ENCODE measurements at places on chromosomes 1 and 21.

DNA sequence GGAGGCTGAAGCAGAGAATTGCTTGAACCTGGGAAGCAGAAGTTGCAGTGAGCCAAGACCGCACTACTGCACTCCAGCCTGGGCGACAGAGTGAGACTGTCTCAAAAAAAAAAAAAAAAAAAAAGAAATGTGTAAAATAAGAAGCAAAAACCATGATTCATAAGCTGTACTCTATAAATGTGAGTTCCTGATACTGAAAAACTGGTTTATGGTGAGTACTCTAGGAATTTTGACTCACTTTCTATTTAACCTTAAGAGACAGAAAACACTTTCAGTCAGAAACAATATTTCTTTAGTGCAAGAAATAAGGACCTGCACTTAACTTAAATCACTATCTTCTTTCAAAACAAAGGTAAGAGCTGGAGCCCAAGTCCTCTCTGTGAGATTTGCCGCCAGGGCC, 19.9 kb upstream of the POU2F1 start:
- DNase-seq, result no peak

DNA sequence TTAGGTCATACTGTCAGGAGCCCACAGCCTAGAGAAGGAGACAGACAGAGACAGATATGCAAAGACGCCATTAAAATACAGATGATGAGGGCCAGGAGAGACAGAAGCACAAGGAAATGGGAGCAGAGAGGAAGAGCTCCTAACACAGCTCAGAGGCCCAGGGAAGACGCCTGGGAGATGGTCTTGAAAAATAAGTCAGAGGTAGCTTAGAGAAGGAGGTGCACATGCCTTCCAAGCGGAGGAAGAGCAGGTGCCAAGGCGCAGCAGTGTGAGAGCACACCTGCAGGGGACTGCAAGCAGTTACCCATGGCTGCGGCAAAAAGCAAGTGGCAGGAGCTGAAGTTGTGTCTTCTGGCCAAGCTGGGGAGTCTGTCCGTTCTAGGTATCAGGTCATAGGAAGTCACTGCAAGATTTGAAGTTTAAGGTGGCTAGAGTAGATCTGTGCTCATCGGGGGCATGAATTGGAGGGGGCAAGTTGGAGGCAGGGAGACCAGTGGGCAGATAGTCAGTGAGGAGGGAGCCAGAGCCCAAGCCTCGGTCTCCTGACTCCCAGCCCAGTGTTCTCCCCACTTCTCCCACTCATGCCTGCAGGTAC, 1.3 kb upstream of the TRABD2B start:
- no peak for DNase-seq

- no peak for DNase-seq
These were observed 180.6 kb upstream of the EDN2 start for GRCh38 chr1:41664861-41665640.

GRCh38 chr1:211247921-211248320, 11.2 kb upstream of the RCOR3 start:
- DNase-seq, result no peak

DNA sequence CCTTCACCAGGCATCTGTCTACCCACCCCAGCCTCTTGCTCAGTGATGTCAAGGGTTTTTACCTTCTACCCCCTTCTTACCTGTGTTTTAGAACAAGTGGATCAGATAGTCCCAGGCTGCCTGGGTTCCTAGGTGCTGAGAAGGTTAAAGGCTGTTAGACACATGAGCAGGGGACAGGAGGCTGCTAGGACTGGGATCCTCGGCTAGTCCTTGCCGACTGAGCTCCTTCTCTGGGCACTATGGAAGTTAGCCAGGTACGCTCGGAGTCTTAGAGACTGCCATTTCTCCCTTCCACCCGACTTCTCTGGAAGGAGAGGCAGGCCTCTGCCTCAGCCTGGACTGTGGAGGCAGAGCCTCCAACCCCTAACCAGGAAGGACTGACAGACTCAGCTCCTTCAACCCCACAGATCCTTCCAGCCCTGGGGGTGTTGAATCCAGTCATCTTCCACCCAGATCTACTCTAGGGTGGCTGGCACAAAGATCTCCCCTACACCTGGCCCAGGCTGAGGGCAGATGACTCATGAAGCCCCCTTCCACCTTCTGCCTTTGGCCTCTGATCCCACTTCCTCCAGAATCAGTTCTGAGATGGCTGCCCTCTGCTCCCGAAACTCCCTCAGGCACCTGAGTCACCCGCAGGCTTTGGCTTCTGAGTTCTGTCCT, at the start of gene DYNLT4:
TSS of gene DYNLT4 (minus strand) at position 648 of the 660 bp plus-strand sequence. CDS start 683 bp downstream, outside the sequence.
- DNase-seq, result no peak

GRCh38 chr1:177568622-177569021, 397.9 kb downstream of the BRINP2 start:
- no peak for DNase-seq
